ENCODE measurements at places on chromosomes 5 and 9.
A peak's percentile ranks its signal among the peaks of the same experiment; 100 is the strongest.

- DNase-seq: no peak
Observed at GRCh38 chr9:112939418-112939817, 48.7 kb upstream of the SLC46A2 start.

DNA sequence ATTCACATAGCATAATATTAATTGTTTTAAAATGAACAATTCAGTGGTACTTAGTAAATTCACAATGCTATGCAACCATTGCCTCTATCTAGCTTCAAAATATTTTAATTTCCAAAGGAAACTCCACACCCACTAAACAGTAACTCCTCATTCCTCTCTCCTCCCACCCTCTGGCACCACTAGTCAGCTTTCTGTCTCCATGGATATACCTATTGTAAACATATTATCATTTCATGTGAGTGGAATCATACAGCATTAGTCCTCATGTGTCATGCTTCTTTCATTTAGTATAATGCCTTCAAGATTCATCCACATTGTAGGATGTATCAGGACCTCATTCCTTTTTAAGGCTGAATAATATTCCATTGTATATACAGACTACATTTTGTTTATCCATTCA is 48.6 kb downstream of the PHF2 start:
- DNase-seq: no peak

GRCh38 chr5:146005264-146005663 is 68.9 kb downstream of the SH3RF2 start:
- DNase-seq: no peak

- DNase-seq: no peak
Observed at GRCh38 chr9:35517131-35517530, 27.2 kb downstream of the RUSC2 start.

DNA sequence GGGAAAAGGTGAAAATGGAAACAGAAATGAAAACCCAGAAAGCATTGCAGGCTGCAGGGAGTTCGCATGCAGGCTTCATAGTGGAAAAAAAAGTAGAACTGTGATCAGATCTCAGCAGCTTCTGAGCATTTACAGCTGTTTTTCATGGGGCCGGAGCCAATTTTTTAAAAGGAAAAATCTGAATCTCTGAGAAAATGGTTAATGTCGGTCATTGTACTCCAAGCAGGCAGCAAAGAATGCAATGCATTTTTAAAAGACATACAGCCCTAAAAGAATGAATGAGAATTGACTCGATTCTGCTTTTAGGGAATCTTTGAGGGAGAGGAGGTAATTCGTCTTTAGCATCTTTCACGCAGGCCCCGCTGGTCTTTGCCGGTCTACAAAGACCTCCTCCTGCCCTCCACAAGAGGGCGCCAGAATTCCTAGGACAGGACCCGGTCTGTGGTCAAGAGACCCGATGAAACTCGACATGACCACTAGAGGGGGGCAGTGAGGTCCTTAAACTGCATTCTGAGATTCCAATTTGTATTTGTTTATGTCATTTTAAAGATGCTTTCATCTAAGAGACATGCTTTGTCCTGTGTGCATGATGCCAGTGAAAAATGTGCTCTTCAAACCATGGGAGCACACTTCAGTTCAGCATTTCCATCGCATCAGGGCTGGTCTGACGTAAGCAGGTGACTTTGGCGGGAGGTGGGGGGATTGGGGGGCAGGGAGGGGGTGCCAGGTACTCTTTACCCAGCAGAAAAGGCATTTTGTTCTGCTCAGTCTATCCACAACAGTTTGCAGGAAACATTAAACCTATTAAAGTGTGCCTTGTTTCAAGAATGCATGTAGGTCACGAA is 43.7 kb upstream of the TMEM252 start:
- peak; percentile 55 for DNase-seq

DNA sequence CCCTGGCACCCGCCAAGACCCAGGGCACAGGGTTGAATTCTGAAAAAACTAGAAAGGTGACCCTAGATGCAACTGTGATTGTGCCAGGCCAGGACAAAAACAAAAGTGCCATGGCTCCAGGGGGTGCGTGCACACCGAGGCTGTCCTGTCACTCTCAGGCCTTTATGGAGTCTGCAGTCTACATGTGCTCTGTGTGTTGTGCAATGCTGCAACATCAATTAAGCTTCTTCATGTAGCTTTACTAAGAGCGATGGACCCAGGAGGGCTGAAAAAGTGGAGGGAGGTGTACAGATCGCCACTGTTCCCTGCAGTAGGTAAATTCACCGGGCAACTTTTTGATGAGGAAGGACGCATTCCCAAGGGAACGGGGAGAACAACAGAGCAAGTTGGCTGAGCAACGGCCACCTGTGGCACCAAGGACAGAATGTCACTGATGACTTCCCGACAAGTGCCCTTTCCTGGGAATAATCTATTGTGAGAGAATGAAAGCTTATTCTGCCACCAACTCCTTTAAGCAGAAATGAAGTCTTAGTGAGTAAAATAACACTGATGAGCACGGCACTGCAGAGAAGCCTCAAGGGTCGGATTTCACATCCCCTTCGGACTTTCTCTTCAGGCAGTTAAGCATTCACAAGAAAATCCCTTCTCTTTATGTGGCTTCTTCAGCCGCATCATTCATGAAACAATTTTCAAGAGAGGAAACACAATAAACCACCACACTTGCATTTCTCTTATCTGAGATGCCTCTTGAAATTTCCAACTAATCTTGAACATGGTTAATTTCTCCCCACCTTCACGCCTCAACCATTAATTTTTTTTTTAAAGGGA is 149.6 kb downstream of the DROSHA start:
- DNase-seq: no peak

- no peak for DNase-seq
Observed at GRCh38 chr9:129685220-129685932, 19.9 kb downstream of the PRRX2 start.

All from stimulated activated CD8-positive, alpha-beta memory T cell treated with anti-CD3 and anti-CD28 coated beads, Interleukin-7, amount 100 ng/mL, for 1 hour (primary cell).